ENCODE measurements at places on chromosomes 1 and 21. TPM values are rescaled to one million over a fixed set of nuclear protein-coding genes. Genes with fewer than 3 reads are reported as not detected.

DNA sequence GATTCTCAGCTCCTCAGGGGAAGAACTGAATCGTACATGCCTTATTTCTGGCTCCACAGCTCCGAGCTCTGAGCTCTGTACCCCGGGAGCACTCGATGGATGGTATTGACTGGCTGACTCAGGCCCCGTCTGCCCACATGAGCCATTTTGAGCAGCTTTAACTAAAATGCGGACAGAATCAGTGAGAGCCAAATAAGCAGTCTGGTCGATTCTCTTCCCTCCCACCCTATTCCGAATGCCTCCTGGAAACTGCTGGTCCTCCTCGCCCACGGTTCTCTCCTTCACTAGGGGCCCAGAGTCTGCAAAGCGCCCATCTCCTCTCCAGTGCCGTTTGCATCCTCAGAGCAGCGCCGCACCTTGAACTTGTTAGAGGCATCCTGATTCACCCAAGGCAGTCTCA, 125.9 kb upstream of the IRF2BP2 start:
- DNase-seq, result no peak
- H3K27ac ChIP-seq, result no peak overlapping the region

- peaks cover 2% of the 10 kb centered on the region for H3K27me3 ChIP-seq
- H3K36me3 ChIP-seq, result peaks cover 70% of the 10 kb centered on the region
- H3K27ac ChIP-seq, result peak overlapping the region; percentile 91
- no peak for DNase-seq
- peaks cover 74% of the 10 kb centered on the region for H3K4me1 ChIP-seq
These were observed 52.1 kb downstream of the EIF2D start for GRCh38 chr1:206560007-206560716.

GRCh38 chr1:95584315-95584714, 350.3 kb downstream of the RWDD3 start:
- no peak for DNase-seq
- no peak overlapping the region for H3K4me3 ChIP-seq
- no peak overlapping the region for H3K27ac ChIP-seq
- no peaks in the 10 kb centered on the region for H3K27me3 ChIP-seq
- H3K4me1 ChIP-seq, result no peaks in the 10 kb centered on the region

- H3K4me1 ChIP-seq, result no peaks in the 10 kb centered on the region
- DNase-seq, result no peak
- H3K27ac ChIP-seq, result no peak overlapping the region
- H3K4me3 ChIP-seq, result no peak overlapping the region
- H3K27me3 ChIP-seq, result peaks cover 1% of the 10 kb centered on the region
- no peaks in the 10 kb centered on the region for H3K36me3 ChIP-seq
These were observed 204.9 kb upstream of the USP24 start for GRCh38 chr1:55420026-55420425.

- no peak overlapping the region for H3K4me3 ChIP-seq
- H3K27me3 ChIP-seq, result peaks cover 2% of the 10 kb centered on the region
- H3K4me1 ChIP-seq, result no peaks in the 10 kb centered on the region
- no peak overlapping the region for H3K27ac ChIP-seq
- no peaks in the 10 kb centered on the region for H3K36me3 ChIP-seq
These were observed 98.0 kb downstream of the ETS2 start for GRCh38 chr21:38903690-38904139.

DNA sequence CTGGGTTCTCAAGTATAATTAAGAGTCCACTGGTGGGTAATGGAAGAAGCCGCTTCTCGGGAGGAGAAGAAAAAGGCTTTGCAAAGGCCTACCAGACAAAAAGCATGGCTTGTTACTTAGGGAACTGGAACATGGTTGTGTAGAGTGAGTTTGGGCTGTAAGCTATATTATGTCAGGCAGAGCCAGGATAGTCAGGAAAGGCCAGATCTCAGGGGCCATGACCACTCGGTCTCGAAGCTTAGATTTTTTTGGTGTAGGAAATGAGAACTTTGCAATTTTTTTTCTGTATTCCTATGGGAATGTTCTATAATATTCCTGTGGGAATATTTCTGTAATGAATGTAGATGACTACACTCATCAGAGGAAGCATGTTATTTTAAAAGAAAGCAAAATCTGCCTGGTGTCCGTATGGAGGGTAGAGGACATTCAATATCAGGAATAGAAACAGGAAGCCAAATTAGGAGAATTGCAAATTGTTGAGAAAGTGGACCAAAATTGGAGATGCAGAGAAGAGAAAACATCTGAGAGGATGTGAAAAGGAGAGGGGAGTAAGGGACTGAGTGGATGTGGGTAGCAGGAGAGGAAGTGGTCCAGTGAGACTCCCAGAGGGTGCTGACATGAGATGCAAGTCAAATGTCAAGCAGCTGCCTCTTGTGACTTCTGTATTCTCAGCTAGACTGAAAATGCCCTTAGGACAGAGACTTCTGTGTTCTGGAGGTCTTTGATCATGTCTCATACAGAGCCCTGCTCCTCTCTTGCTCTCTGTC, 45.2 kb upstream of the HAO2 start:
- H3K36me3 ChIP-seq, result no peaks in the 10 kb centered on the region
- no peak for DNase-seq
- H3K4me1 ChIP-seq, result peaks cover 33% of the 10 kb centered on the region
- no peak overlapping the region for H3K4me3 ChIP-seq

The RNF186 gene
- total RNA-seq, result not detected

The CCDC17 gene
- 2.8 TPM for total RNA-seq

The C8A gene
- not detected for total RNA-seq

The ETV3L gene
- not detected for total RNA-seq

The SCYL3 gene
- 11.8 TPM for total RNA-seq

The ADAMTS1 gene
- total RNA-seq, result 1.7 TPM
